ENCODE measurements at places on chromosomes 2 and 18.
A peak's percentile ranks its signal among the peaks of the same experiment; 100 is the strongest.

GRCh38 chr2:10390369-10390801, 57.7 kb downstream of the ODC1 start:
- no peak for DNase-seq

DNA sequence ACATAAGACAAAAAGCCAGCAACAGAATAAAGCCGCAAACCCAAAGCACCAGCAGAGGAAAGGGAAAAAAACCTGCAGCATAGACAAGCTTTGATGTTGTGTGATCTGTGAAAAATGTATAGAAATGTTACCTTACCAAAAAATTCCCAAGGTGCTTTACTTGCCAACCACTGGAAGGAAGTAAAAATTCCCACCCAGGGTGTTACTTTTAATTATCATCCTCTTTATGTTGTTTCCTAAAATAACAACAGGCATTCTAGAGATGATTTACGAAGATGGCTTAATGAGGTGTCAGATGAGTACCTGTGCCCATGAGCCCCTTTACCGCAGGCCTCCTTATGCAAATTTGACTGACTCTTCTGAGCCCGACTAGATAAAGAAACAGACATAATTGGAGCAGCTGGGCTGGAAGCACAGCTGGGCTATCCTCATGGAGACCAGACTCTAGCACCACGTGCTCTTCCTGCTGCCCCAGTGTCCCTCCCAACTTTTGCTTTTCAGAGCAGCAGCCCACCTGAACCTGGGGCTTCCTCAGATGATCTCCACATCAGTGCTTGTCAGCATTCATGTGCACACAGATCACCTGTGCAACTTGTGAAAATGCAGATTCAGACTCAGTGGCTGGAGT, 41.5 kb downstream of the SRSF7 start:
- DNase-seq: no peak

- no peak for DNase-seq
These were observed 2.0 kb downstream of the IL1A start for GRCh38 chr2:112782234-112782799.

DNA sequence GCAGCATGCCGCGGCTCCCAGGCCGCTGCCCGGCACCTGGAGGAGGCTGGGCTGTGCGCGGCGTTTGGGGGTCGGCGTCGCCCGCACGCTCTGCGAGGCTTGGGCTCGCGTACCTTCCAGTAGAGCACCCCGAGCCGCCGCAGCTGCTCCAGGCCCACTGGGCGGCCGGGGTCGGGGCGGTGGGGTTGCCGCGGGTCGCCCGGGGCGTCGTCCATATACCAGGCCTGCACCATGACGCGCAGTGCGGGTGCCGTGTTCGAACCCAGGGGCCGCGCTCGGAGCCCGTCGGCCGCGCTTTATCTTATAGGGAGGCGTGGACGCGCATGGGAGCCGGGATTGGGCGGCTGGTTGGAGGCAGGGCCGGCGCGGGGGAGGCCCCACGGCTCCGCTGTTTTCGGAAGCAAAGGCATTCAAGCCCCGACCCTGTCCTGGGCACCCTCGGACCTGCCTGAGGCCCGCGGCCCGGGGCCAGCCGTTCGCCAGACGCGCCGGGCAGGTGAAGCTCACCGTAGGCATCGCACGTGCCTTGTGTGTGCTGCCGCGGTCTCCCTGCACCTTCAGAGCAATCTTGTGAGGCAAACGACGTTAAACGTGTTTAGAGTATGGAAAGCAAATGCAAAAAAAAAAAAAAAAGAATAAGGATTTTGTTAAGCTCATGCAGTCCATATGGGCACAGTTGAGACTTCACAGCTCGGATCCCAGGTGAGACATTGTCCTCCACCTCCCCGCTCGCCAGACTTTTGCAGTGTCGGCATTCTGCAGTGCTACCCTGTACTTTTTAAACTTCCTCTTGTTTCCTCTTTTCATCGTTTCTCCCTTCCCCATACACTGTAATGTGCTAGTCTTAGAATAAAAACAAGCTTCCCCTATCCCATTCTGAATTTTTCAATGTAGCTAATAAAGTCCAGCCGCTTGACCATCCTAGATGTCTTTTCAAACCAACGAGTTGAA, at the start of gene ADI1:
Gene ADI1 (minus strand): TSS at position 277 of the 951 bp plus-strand sequence. CDS start 44 bp downstream, at position 233.
- peak; percentile 80 for DNase-seq

DNA sequence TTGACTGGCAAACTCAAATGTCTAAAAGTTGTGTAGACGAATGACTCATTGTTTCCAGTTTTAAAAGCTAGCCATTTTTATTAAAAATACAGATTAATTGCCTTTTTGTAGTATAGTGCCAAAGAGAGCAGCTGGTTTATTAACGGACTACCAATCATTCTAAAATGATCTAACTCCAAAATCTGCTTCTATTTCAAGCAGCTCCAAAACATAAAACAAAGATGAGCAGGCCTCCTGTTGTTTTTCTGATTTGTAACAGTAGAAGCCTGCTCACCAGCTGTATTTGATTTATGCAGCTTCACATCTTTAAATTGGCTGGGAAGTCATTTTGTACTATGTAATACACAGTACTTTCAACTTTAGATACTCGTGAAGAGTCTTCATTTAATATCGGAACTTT, 171.8 kb downstream of the UBR3 start:
- no peak for DNase-seq

DNA sequence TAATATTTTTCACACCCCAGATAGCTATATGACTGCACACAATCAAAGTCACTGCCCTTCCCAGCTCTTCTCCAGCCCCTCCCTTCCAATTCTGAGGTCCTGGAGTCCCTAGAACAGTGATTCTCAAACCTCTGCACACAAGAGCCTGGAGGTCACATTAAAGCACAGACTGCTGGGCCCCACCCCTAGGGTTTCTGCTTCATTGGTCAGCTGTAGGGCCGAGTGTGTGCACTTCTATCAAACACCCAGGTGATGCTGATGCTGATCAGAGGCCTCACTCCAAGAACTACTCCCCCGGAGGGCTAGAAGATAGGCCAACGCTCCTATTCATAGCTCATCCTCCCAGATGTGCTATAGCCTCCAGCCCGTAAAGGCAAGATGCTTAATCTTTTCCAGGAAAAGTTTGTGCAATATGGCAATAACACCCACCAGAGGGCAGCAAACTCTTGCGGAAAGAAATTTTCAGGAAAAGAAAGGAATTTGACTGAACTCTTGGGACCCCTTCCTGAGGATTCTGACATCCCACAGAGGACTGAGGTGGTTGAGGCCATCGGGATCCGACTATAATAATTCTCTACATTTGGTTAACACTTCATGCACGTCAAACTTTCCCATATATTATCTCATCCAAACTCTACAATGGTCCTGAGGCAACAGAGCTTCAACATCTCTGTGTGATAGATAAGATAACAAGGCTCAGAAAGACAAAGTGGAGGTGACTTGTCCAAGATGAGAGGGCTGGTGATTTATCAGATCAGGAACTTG, 194.2 kb upstream of the PKDCC start:
- peak; percentile 47 for DNase-seq

GRCh38 chr2:23412556-23413155, 27.7 kb downstream of the KLHL29 start:
- DNase-seq: peak; percentile 73

DNA sequence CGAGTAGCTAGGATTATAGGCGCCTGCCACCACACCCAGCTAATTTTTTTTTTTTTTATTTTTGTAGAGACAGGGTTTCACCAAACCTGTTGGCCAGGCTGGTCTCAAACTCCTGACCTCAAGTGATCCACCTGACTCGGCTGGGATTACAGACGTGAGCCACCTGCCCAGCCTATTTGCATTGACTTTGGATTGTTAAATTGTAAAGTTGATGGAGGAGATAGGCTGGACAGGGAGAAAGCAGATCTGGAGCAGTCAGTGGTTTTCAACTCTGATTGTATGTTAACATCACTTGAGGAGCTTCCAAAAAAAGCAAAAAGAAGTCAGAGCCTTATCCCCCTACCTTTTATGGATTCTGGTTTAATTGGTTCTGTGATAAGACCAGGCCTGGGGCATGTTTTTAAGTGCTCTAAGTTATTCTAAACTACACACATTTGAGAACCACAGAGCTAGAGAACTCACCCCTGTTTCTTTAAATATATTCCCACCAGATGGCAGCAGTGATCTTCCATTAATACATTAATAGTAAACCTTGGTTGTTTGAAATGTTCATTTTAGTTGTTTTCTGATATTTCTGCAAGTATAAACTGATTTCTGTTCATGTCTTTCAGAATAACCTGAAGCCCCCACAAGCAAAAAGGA, 7.5 kb downstream of the C2orf49 start:
- DNase-seq: peak; percentile 18

- peak; percentile 41 for DNase-seq
These were observed 52.2 kb downstream of the NRP2 start for GRCh38 chr2:205734436-205735037.

DNA sequence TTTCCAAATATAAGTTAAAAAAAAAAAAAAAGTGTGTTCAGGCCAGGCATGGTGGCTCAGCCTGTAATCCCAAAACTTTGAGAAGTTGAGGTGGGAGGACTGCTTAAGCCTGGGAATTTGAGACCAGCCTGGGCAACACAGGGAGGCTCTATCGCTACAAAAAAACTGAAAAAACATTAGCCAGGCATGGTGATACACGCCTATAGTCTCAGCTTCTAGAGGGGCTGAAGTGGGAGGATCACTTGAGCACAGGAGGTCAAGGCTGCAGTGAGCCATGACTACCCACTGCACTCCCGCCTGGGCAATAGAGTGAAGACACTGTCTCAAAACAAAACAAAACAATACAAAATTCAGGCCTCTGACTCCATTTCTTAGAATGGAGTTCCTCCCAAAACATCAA, 9.2 kb downstream of the USP37 start:
- DNase-seq: no peak

- no peak for DNase-seq
These were observed 146.4 kb upstream of the HAAO start for GRCh38 chr2:42938671-42939370.

- no peak for DNase-seq
These were observed 1138.2 kb upstream of the TMEFF2 start for GRCh38 chr2:193332941-193333340.

DNA sequence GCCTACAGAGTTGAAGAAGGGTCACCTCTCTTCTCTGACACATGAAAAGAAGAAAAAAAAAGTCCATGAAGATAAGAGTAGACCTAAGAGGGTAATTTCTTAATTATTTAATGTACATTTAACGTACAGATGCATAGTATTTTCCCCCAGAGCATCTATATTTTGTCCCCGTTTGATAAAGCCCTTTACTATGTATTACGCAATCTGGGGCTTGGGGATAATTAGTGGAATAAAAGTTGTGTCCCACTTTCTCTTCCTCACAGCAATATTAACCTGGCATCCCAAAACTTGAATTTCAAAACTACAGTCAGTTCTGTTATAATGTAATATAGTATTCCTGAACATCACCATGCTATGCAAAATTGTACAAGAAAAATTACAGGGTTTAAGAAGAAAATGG, 254.1 kb downstream of the SUCLG1 start:
- no peak for DNase-seq

DNA sequence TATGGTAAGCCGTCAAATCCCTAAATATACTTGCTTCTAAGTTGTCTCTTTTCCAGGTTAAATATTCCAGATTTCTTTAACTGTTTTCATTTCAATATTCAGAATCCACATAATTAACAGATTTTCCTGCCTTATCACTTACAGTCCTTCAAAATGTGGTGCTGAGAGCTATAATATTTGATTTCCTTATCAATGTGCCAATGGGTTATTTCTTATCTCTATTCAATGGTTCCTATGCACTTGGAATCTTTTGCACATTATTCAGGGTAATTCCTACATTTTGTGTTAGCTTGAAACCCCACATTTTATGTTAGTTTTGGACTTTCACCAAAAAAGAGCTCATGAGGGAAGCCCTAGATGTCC, 173.5 kb downstream of the ZFP36L2 start:
- DNase-seq: no peak

DNA sequence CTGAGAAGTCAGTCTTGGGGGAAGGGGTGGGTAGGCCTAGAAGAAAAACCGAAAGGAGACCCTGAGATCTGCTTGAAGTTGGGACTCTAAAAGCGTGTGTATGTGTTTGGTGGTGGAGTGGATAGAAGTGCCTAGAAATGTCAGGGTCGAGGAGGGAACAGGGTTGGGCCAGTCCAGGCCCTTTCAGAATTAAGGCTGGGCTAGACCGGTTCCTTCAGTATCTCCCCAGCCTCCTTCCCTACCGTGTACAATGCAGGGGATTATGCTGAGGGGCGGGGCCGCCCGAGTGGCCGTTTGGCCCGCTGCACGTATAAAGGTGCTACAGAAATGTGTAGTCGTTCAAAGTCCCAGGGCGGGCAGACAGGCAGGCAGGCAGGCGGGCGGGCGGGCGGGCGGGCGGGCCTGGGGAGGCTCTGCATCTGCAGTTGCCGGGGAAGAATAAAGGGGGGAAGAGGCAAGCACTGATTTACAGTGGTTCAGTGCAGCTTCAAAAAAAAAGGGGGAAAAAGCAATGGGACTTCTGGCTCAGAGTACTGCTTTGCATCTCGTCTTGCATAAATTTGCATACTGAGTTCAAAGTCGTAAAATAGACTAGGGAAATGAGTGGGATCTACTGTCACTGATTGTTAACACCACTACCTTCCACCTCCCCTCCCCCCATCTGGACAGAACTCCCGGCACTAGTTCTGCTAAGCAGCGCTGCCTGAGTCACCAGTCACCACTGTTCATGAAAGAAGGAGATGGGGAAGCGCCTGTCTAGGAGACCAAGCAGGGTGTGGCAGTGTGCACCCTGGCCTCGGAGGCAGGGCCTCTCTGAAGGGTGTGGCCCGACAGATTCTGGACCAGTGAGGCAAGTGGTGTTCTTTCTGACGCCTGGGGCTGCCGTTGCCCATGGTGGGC, 3.6 kb downstream of the IGFBP2 start:
- peak; percentile 66 for DNase-seq

- no peak for DNase-seq
These were observed 115.1 kb downstream of the CMPK2 start for GRCh38 chr2:6750411-6751158.

DNA sequence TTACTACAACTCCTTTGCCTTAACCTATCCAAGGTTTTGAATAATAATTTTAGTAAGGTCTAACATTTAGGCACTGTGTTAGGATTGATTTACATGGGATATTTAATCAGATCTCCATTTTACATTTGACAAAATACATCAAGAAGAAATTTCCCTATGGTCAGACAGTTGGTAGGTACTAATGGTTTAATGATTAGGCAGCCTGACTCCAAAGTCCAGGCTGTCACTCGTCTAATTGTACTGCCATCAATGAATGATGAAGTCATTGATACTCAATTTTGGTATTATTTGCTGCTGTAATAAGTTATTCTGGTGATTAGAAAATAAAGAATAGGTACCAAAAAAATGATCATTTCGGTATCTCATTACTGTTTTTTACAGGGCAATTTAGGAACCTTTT, 14.1 kb downstream of the BBS5 start:
- DNase-seq: no peak

All from PC-9 (cell line).